Placental epithelial cell (primary cell): ENCODE measurements at places on chromosomes 11 and 22. TPM values are rescaled to one million over a fixed set of nuclear protein-coding genes. Genes with fewer than 3 reads are reported as not detected.

Gene GPR83
- under 0.01 TPM in 1 of 2 replicates, not detected in the other for total RNA-seq

Gene ZBTB44
- 28.7 and 34.2 TPM in 2 replicates for total RNA-seq

Gene SAA2
- not detected in 2 replicates for total RNA-seq

Gene PTGDR2
- not detected in 2 replicates for total RNA-seq

Gene GUCY1A2
- total RNA-seq: 11.4 and 13.3 TPM in 2 replicates

Gene SVIP
- under 0.01 and 0.11 TPM in 2 replicates for total RNA-seq

Gene APOBEC3G
- total RNA-seq: 4.1 and 6.7 TPM in 2 replicates

Gene MYBPC3
- not detected in 2 replicates for total RNA-seq

Gene SUSD2
- total RNA-seq: 1.2 and 2.0 TPM in 2 replicates

Gene MMP7
- not detected in 2 replicates for total RNA-seq

Gene SMDT1
- total RNA-seq: 3.9 and 4.2 TPM in 2 replicates
